ENCODE measurements at places on chromosomes 6 and 20.

- no peak for DNase-seq
These were observed 304.3 kb downstream of the HDGFL1 start for GRCh38 chr6:22873513-22874136.

DNA sequence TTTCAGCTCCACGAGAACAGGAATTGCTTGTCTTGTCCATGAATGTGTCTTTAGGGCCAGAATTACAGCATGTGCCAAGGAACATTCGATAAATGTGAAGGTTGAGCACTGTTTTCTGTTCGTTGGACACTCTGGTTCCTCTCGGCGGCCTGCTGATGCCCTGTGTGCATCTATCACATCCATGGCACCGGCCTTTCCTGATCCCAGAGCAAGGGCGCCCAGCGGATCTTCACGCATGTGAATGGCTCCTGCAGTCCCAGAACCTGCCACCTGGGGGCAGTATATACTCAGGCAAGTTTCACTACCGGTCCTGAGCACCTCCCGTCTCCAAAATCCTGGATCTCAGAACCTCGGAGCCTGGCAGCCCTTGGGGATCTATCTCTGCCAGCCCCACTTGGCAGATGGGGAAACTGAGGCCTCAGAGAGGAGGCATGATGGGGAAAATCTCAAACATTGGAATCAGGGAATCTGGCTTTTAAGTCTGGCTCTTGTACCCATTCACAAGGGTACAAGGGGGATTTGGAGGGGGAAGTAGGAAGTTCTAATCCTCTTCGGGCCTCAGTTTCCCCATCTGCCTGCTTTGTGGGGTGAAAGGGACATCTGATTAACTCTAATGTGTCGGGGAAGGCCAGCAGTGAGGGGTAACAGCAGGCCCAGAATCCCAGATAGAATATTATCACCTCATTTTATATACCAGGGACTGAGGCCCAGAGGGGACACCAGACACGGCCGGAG lies 4.3 kb upstream of the CEBPB start:
- peak; percentile 66 for DNase-seq

DNA sequence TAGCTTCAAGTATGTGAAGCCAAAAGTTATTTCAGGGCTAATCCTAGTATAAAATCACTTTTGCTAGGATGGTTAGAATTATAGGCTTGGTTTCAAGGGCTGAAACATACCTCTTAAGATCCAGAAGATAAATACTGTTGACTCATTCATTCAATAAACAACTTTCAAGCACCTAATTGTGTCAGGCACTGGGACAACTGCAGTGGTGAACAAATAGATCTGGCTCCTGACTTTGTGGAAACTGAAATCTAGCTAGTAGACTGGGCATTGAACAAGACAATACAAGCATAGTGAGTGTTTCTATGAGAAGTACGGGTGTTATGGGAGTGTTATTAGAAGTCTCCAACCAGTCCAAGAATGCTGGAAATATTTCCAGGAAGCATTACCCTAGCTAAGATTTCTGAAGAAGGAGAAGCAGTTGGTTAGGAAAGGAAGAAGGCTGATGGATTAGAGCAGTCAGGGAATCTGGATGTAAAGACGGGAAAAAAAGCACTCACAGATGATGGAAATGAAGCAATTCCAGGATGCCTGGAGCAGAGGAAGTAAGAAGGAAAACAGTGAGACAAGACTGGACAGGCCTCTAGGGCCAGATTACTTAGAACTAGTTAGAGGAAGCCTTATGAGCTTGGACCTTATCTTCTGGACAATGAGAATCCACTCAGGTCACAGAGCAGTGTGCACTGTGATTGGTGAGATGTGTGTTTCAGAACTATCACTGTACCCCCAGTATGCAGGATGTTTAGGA lies 132.6 kb upstream of the RAB32 start:
- DNase-seq: no peak

DNA sequence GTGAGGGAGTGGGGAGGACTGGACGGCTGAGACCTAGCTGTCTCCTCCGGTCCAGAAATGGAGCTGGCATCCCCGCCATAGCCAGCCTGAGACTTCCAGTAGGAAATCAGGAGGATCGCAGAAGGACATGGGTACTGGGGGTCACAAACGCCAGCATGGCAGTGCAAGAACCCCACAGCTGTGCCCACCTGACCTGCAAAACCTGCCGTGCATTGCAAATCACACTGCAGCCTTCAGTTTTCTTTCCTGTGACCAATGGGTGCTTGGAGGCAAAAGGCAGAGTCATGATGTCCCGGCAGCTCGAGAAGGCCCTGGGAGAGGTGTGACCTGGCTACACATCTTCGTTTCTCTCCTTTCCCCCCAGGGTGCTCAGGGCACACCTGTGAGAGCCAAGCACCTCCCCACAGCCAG lies 23.3 kb upstream of the PHACTR3 start:
- no peak for DNase-seq

Measured in T-helper 1 cell (primary cell).